Stimulated activated CD4-positive, alpha-beta T cell treated with anti-CD3 and anti-CD28 coated beads, Interleukin-1b, Interleukin-23, amount 100 ng/mL, for 4 hours (primary cell): ENCODE measurements at places on chromosomes 12 and 14.

GRCh38 chr12:127579446-127579845, 687.5 kb upstream of the TMEM132C start:
- no peak for DNase-seq

DNA sequence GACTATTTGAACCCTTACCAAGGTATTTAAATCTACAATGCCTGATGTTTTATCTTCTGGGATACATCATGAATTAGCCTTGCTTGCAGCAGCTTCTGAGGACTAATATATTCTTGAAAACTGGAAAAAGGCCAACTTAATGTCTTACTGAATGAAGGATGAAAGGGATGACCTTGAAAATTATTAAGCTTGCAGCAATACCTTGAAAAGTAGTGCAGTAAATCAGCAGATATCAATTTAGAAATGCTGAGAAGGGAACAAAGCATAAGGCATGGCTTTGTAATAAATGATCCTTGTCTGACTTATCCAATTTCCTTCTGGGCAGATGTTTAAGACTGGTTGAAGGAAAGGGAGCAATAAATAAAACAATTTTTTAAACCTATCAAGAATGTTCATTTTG, 37.3 kb upstream of the FERMT2 start:
- DNase-seq: no peak

- no peak for DNase-seq
These were observed 8.2 kb downstream of the MLXIP start for GRCh38 chr12:122086641-122087285.

DNA sequence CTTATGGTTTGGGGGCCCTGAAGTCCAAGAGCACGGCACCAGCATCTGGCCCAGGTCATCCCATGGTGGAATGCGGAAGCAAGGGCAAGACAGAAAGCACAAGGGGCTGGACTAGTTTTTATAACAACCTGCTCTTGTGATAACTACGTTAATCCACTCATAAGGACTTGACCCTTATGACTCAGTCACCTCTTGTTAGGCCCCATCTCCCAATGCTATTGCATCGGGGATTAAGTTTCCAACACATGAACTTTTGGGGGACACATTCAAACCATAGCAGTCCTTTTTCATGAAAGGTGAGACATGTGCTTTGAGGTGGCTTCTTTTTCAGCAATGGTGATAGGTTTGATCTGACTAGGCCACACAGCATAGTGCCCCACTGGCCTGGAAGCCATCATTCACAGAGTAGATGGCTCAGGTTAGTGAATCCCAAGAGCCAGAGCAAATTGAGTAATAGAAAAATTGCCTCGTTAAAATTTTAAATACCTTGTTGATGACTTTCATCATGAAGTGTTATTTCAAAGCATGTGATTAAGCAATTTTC, 12.1 kb downstream of the FRMD6 start:
- no peak for DNase-seq

- DNase-seq: no peak
These were observed 29.1 kb downstream of the CDC42BPB start for GRCh38 chr14:103028161-103028767.

GRCh38 chr14:83419420-83419819, 1885.8 kb upstream of the SEL1L start:
- DNase-seq: no peak

DNA sequence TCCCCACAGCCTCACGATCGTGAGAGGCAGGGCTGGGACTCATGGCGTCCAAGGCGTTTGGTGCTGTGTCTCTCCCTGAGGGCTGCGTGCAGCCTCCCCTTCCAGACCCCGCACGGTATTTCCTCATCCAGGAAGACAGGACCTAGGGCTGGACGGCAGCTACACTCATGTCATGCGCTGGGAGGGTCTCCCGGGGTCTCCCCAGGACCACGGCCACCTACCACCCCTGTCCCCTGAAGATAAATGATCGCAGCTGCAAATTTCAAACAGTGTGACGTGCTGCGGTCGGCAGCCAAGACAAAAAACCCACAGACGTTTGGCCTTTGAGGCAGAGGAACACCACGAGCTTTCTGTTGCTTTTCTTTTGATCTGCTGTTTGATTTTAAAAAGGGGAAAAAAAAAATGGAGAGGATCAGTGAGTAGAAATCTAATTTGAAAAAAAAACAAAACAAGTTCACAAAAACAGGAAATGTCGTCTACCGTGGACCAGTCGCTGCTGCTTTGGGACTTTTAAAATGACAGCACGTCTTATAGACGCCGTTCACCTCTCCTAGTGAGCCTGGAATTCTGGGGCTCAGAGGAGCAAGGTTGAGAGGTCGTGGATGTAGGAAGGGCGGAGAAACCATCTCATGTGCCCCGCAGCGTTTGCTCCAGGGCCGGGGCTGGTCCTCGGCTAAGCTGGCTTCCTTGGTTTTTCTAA, 237.6 kb downstream of the SLC41A2 start:
- no peak for DNase-seq

DNA sequence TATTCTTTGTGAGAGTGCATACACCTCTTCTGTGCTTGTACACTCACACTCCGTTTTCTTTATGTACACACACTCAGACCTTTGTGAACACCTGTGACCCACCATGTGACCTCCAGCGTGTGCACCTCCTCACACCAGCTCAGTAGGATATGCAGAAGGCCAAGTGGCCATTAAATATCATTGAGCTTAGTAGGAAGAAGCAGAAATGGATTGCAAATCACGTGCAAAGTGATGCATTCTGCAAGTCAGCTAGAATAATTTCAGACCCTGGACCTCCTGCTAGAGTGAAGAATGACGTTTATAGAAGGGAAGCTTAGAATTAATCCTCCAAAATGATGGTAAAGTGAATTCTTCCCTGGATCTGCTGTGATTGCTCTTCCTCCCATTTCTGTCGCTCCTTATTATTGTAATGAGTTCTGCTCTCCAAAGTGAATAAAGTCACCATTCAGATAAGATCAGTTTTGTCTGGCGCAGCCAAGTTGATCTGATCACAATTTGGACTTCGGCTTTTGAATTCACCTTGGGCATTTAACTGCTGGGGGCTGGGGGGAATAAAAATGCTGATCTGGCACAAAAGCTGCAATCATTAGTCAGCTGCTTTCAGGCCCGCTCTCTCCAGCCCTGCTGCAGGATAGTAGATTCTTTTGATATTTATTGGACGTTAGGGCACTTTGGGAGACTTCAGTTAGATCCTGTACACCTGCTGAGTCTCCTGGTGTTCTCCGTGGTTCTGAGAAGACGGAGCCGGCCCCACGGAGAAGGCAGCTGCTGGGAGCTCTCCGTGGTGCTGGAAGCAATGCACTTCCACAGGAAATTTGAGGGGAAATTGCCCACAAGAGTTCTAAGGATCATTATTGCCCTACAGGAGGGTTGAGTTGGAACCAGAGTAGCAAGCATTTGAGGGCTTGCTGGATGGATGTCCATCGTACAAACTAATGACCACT, 12.4 kb upstream of the NRXN3 start:
- no peak for DNase-seq

DNA sequence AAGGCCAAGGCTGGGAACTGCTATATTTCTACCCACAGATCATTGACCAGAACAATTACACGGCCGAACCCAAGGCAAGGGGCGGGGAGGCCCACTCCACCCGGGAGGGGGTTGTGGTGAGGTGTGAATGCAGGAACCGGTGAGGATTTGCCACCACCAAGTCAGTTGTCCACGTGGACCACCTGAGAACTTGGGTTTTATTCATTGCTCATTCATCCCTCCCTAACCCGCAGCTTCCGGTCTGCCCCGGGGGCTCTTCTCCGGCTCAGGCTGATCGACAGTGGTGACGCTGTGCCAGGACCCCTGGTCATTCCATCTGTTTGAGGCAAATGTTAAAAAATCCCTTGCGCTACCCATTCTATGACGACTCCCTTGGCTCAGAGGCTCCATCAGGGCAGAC, 127.7 kb upstream of the RTL1 start:
- DNase-seq: no peak

DNA sequence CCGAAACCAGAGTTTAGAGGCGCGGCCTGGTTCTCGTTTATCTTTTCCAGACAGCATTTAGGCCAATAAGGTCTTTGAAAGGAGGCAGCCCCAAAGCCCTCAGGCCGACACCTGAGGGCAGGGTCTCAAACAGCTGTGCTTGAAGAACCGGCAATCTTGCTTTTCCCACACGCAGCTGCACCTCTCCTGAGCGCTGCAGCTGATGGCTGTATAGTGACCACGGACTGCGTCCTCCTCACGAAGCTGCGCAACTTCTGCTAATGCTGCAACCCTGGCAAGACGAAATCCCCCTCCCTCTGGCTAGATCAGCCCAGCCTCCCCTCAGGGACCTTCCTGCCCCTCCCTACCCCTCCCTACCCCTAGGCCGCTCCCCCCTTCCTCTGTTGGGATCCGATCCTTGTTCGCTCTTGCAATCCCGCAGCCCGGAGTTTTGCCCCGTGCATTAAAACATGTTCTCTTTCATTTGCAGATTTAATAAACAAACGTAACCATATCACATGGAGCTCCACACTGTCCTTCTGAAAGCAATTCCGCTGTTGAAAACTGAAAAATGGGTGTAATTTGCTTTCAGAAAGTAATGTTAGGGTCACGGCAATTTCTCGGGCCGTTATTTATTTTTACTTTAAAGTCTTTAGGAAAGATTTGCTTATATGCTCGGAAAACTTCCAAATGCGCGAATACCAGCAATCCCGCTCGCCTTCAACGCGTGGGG, 4.8 kb upstream of the PAX9 start:
- no peak for DNase-seq

DNA sequence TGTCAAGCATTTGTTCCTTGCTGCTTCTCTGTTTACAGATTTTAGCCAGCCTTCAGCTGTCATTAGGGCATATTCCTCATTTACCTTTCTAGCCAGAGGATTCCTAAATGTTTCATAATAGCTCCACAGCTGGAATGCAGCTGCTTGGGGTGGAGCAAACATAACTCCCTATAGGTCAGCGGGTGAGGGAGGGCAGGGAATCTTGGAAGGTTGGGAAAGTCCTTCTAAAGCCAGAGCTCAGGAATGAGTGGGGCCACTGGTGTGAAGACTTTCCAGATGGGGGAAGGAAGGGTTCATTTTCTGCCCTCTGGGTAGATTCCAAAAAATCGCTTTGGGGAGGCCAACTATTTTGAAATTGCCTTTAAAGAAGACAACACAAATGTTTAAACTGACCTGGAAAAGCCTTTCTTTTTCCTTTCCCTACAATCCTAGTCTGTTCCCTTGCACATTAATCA, 16.3 kb upstream of the IRF2BPL start:
- DNase-seq: no peak

DNA sequence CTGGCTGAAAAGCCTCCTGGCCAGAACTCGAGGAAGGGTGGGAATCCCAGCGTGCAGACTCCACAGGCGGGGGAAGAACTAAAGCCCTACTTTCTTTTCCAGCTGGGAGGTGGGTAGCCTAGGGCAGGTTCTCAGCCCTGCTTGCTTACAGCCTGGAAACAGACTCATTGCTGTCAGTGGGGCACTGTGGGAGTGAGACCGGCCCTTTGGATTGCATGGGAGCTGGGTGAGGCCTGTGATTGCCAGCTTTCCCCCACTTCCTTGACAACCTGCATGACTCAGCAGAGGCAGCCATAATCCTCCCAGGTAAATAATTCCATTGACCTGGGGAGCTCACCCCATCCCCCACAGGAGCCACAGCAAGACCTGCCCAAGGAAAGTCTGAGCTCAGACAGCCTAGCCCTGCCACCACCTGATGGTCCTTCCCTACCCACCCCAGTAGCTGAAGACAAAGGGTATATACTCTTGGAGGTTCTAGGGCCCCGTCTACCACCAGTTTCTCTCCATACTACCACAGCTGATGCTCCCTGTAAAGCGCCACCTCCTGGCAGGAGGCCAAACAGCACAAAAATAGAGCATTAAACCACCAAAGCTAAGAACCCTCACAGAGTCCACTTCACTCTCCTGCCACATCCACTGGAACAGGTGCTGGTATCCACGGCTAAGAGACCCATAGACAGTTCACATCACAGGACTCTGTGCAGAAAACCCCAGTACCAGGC, 294.1 kb downstream of the SEC23A start:
- no peak for DNase-seq

GRCh38 chr12:109946505-109946904, 46.4 kb downstream of the TCHP start:
- no peak for DNase-seq

- no peak for DNase-seq
These were observed 31.5 kb upstream of the TMPO start for GRCh38 chr12:98483621-98484503.

GRCh38 chr14:34628681-34629135, 1.2 kb downstream of the SNX6 start:
- no peak for DNase-seq

DNA sequence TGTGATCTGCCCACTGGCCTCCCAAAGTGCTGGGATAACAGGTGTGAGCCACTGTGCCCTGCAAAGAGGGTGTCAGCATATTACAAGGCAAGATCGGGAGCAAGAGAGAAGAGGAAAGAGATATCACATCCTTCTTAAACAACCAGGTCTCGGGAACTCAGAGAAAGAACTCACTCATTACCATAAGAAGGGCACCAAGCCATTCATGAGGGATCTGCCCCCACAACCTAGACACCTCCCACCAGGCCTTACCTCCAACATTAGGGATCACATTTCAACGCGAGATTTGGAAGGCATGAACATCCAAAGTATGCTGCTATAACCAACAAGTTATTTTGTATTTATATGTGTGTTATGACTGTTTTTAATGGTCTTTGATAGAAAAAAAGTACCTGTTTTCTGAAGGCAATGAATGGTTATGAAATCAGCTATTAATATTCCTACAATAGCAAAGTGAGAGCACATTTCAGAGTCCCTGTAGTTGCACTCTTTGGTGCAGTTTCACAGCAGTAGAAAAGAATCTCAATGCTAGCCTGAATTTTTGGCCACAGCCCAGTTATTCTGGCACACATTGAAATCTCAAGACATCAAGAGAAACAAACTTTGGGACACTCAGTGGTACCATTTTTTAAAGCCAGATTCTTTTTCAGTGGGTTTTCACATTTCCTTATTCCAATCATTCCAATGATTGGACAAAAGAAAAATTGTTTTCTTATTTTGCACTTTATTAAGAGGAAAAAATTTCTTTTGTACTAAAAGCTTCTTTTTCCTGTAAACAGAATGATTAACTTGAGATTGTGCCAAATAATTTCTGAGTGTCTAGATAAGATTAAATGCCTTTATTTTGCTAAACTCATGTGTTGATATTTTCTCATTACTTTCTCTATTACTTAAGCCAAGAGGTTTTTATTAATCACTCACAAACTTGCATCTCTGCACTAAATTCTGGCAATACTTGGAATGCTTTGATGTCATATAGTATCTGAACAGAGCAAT, 582.6 kb upstream of the ATP2B1 start:
- no peak for DNase-seq

GRCh38 chr12:90940872-90941499, 14.0 kb downstream of the CCER1 start:
- DNase-seq: no peak

GRCh38 chr12:22536971-22537544, 7.3 kb downstream of the C2CD5 start:
- DNase-seq: no peak
